ENCODE measurements at places on chromosomes 1 and 21.
A peak's percentile ranks its signal among the peaks of the same experiment; 100 is the strongest.

GRCh38 chr1:101317590-101317989 lies 80.8 kb downstream of the S1PR1 start:
- no peak for DNase-seq

DNA sequence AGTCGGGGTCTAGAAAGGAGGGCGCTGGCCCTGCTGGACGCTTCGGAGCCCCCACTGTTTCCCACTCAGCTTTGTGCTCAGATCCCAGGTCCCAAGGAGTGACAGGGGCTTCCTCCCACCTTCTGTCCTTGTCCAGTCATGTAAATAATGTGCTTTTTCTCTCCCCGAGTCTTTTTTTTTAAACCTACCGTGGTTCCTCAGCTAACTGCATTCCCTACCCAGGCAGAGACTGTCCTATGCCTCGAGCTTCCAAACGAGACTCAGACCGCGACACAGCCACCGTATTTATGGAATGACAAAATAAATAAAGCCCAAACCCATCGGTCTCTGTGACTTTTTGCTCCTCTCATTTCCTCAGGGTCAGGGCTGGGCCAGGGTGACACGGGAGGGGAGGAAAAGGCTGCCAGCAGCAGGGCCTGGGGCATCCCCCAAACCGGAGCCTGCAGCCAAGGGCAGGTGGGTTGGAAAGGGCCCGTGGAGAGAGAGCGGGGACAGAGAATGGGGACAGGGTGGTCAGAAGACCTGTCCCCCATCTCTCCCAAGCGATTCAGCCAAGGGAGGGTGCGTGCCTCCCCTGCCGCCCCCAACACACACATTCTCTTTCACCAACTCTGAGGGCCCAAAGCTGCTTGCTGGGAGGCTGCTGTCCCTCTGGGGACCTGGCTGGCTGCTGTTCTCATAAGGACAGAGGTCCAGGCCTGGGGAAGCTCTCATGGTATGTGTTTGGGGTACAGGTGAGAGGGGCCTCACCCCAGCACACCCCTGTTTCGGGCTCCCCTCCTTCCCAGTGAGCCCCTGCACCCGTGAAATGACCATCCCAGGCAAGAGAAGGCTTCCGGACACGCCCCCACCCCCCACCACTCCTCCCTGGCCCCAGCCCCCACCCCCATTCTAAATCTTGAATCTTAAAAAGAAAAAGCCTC lies 55.4 kb downstream of the KCNAB2 start:
- DNase-seq, result no peak

DNA sequence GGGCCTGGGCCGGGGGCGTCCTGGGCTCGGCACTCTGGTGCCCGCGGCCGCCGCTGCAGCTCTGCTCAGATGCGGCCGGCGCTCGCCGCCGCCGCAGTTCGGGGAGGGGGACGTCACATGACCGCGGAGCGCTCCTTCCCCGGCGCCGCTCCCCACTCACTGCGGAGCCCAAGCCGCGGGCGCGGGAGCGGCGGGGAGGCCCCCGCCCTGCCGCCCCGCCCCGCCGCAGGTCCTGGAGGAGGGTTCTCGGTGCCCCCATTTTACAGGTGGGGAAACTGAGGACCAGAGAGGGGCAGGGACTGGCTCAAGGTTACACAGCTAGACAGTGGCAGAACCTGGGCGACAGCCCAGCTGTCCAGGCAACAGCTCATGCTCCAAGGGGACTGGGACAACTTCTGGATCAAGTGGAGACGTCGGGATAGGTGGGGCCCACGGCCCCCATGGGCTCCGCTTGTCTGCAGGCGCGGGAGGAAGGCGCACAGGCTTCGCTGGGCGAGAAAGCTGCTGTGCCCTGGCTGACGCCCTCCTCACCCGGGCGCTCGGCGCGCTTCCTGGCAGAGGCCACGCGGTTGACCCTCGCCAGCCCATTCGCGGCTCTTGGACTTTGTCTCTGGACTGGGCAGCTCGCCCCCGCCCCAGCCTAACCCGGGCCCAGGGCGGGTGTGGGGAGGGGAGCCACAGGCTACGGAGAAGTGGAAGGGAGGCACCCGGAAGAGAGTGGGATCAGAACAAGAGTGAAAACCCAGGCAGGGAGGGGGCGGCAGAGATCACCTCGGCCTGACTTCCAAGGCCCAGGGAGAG lies at the start of gene RAP1GAP:
Gene RAP1GAP, minus strand, starts transcription at position 100 of the 801 bp plus-strand sequence. CDS start 49,325 bp downstream, outside the sequence.
- DNase-seq, result no peak

- DNase-seq, result no peak
Measured at GRCh38 chr1:193438771-193439170, 252.4 kb upstream of the B3GALT2 start.

GRCh38 chr1:236691348-236691747 lies 5.0 kb downstream of the ACTN2 start:
- no peak for DNase-seq

GRCh38 chr1:17278996-17279830 lies 28.8 kb upstream of the PADI4 start:
- DNase-seq, result no peak

- DNase-seq, result no peak
Measured at GRCh38 chr1:180522213-180522515, 19.8 kb upstream of the ACBD6 start.

DNA sequence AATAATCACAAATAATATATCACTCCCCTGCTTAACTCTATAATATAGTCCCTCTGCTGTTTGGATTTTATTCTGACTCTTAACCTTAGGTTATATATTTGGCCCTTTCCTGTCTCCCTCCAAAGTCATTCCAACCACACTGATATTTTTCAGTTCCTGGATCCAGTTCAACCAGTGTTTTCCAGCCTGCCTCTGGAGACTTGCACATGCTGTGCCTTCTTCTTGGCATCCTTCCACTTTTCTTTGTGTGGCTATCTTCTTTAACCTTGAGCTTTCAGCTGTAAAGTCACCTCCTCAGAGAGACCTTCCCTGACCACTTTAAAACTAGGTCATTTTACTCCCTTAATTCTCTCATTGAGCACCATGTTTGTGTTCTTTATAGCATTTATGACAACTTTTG lies 19.4 kb downstream of the CERS2 start:
- DNase-seq, result peak; percentile 55

DNA sequence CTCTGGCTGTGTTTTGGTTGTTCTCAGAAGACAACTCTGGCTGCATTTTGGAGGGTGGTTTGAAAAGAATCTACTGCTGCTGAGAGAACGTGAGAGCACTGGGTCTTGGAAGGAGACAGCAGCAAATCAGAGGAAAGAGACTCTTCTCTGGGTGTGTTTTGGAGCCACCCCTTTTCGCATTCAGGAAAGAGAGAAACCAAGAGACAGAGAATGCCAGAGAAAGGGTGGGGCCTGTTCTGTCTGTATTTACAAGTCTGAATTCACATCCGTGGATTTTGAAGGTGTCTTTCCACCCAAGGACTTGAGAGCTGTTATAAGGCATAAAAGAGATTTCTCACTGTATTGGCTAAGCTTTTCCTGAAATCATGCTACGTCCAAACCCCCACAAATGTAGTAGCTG lies 187.2 kb downstream of the C1orf94 start:
- no peak for DNase-seq

DNA sequence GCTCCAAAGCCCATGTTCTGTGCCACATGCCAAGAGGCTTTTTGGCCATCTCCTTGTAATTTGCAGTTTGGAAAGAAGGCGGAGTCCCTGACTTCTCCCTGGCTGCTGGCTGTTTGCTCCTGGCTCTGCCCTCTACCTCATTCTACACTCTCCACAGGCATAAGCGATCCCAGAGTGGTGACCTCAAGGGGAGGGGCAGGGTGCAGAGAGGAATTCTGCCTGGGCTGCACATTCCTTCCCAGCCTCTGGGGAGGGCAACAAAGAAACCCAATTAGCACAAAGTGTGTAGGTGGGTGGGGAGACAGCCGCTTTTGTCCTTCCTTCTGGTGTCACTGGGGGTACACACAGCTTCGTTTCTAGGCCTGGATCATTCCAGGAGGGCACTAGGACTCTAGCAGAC lies 95.3 kb downstream of the HIVEP3 start:
- DNase-seq, result no peak

- DNase-seq, result no peak
Measured at GRCh38 chr1:98216304-98216703, 295.5 kb upstream of the DPYD start.

GRCh38 chr1:207672522-207673130 lies 27.7 kb downstream of the CR1L start:
- DNase-seq, result peak; percentile 58

- no peak for DNase-seq
Measured at GRCh38 chr1:25342846-25343245, 4.7 kb downstream of the TMEM50A start.

Measured in choroid plexus epithelial cell (primary cell).